ENCODE measurements at places on chromosomes 16 and 17.

DNA sequence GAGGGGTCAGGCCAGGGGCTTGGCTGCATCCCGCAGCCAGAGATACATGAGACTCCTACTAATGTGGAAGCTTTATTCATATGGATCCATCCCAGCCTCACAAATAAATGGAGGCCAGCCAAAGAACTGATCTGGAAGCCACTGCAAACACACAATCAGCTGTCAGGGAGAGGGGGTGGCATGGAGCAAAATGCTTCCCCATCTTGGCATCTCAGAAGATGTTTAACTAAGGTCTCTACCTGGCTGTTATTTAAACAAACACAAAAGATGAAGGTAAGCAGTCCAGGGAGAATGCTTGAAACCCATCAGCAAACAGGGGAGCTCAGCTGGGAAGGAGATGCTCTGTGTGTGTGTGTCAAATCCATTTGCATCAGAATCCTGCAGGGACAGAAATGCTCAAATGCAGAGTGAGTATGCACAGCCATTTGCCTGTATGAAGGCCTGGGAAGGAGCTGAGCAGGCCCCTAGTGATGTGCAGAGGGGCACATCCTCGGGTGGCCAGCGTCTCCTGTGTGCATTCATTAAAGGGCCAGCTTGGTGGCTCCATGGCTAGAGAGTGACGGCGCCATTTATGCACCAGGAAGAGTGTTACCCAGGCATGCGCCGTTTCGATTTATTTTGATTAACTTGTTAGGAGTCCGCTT lies 34.2 kb upstream of the IRX3 start:
- no peak for DNase-seq

- peak; percentile 30 for DNase-seq
These were observed 802 bp upstream of the TOB1 start for GRCh38 chr17:50866950-50867362.

DNA sequence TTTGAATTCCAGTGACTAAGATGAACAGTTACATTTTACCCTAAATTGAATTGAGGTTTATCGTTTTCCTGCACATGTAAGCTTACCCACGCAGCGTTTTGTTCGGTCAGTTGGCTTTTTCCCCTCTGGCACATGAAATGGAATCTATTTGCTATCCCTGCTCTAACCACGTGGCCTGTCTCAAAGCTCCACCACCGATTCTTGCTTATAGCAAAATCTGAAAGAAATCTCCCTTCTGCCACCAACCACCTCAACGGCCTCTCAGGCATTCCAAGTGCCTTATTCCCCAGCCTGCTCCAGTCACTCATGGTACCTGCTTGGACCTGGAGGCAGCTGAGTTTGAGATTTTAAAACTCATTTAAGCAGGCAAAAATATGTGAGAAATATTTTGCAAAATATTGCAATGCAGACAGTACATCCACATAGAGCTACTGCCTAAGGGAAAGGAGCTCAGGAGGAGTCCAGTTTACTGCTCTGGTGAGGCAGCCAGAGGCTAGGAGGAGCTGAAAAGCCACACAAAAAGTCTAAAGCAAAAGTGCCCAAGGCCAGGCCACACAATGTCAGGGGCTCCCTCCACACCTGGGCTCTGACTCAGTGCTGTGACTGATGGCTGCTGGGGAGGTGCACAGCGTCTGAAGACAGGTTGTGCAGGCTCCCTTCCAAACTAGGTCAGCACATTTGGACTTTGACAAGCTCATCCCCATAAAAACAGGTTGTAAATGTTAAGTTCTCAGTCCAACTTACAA lies 26.4 kb downstream of the ARHGAP17 start:
- DNase-seq = no peak

GRCh38 chr17:66481271-66481670 lies 178.9 kb downstream of the PRKCA start:
- no peak for DNase-seq

- DNase-seq = no peak
These were observed 2.2 kb upstream of the SLC12A3 start for GRCh38 chr16:56862776-56863175.

DNA sequence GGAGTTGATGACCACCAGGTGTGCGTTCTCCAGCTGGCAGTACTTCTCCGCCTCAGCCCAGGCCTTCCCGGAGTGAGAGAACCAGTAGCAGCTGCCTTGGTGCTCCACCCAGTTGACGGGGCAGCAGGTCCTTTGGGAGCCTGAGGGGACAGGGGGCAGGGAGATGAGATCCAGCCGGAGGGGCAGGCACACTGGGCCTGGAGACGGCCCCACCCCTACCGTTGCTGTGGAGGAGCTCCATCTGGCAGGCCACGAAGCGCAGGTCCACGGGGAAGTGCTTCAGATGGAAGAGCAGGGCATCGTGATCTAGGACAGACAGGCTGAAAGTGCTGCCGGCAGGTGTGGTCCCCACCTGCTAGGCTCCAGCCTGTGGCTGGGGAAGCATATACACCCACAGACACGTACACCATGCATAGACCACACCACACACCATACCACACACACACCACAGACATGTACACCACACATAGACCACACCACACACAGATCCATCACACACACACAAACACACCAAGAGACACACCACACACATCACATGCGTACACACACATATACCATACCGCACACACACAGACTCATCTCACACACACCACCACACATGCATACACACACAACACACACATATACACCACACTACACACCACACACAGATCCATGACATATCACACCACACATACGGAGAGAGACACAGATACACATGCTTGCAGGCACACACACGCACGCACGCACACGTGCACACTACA lies 7.4 kb downstream of the ASGR2 start:
- DNase-seq = no peak

GRCh38 chr17:57338257-57338914 lies 82.1 kb downstream of the MSI2 start:
- DNase-seq = no peak

GRCh38 chr17:51701501-51701900 lies 441.2 kb downstream of the UTP18 start:
- no peak for DNase-seq

- no peak for DNase-seq
These were observed 10.1 kb downstream of the GAS2L2 start for GRCh38 chr17:35742896-35743477.

- no peak for DNase-seq
These were observed 340.3 kb upstream of the TNRC6C start for GRCh38 chr17:77618173-77618572.

DNA sequence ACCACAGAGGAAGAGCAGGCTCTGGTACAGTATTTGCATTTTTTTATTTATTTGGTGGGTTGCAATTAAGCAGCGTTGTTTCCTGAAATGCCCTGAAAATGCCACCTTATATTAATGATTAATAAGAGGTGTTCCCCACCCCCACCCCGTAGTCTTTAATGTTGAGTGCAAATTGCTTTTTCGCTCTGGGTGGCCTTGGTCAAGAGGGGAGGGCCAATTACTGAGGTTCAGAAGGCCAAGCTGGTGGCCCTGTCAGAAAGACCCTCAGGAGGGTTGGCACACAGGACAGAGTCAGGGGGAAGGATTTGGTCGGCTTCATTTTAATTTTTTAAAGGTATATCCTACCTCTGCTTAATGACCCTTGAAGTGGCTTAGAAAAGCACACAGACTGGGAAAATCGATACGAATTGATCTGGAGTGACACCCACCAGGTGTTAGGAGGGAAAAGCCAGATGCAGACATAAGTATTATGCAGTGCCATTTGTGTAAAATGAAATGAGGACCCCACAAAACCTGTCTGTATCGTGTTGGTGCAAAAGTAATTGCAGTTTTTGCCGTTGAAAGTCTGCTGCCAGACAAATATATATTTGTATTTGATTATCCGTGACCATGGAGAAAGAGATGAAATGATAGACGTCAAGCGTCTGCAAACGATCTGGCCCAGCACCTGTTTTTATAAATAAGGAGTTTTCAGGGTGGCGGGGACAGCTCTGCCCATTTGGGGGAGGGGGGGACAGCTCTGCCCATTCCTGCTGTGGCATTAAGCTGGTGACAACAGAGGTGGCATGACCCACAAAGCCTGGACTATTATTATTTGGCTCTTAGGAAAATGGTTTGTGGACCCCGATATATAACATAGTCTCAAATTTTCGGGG lies 143.8 kb upstream of the PLCG2 start:
- no peak for DNase-seq

DNA sequence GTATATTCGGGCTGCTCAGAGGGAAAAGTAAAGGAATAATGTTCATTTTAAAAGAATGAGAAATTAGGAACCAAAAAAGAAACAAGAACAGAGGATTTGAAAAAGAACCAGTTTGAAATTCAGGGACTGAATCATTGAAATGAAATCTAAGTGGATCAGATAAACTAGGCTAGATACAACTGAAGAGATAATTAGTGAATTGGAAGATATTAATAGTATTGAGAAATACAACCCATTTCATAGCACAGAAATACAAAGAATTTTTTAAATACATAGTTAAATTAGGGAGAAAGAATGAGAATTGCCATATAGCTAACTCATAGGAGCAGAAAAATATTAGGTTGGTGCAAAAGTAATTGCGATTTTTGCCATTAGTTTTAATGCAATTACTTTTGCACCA lies 117.3 kb upstream of the NOL11 start:
- DNase-seq = no peak

DNA sequence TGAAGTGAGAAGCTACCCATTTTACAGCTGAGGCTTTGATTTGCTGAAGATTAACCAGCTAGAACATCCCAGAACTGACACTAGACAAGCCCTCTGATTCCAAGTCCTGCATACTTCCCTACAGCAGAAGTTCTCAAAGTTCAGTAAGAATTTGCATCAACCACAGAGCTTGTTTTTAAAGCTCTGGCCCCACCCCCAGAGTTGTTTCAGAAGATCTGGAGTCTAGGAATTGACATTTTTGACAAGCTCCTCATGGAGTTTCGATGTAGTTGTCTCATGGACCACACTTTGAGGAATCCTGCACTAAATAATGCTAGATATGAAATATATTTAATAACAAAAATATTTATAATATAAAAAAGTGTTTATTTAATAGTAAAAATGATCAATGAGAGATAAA lies 120.3 kb upstream of the ADAMTS18 start:
- no peak for DNase-seq

DNA sequence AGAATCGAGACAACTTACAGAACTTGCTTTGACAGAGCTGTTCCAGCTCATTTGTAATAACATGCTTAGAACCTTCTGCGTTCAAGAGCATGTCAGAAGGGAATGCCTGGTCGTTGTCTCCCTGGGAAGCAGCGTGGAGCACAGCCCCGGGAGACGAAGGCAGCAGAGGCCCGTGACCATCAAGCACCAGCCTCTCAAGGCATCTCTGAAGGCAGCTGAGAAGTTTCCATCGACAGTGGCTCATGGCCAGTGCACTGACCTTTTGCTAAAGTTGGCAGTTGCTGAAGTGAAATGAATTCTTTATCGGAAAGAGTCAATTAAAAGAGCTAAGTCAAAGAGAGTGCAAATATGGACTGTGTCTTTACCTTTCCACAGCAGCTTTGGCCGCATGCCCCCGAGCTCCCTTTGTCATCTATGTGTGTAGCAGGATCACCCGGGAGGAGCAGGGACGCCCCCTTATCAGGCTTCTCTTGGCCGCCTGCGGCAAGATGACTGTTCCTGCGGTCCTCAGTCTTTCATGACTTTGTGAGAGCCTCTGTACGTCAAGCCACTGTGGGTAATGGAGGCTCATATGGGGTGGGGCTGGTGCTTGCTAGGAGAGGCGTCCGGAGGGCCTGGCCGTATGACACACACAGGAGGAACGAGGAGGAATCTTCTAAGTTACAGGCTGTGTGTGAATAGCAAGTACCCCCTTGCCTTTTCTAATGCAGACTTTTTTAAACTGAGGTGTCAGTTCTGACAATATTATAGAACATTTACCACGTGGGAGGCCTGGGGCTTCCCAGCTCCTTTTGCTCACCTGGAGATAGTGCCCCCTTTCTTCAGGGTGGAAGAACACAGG lies 54.2 kb downstream of the LDHD start:
- no peak for DNase-seq

GRCh38 chr16:7644176-7644575 lies 311.5 kb downstream of the RBFOX1 start:
- DNase-seq = no peak

GRCh38 chr17:45730192-45730591 lies 53.9 kb upstream of the CRHR1 start:
- no peak for DNase-seq

- DNase-seq = no peak
These were observed 2.7 kb upstream of the CES1 start for GRCh38 chr16:55835581-55835980.
